ENCODE measurements at places on chromosomes 5 and 9. TPM values are rescaled to one million over a fixed set of nuclear protein-coding genes. Genes with fewer than 3 reads are reported as not detected.

DNA sequence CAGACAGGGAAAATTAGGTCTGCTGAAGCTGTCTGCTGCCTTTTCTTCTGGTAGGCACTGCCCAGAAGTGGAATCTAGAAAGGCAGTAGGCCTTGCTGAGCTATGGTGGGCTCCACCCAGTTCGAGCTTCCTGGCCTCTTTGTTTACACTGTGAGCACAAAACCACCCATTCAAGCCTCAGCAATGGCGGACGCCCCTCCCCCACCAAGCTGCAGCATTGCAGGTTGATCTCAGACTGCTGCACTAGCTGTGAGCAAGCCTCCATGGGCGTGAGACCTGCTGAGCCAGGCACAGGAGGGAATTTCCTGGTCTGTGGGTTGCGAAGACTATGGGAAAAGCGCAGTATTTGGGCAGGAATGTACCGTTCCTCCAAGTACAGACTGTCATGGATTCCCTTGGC is 18.5 kb downstream of the AGTPBP1 start:
- DNase-seq = no peak

DNA sequence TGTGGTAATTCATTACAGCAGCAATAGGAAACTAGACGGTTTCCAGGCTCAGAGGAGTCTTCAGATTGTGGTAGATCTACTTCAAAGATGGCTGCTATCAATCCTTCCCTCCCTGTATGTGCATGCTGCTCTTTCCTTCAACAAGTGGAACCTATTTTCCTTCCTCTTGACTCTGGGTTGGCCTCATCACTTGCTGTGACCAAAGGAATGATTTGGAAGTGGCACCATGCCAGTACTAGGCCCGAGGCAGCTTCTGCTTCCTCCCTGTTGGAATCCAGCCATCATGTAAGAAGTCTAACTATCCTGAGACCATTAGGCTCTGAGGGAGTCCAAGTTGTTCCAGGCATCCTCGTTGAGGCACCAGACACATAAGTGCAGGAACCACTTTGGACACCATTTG is 46.5 kb upstream of the MCTP1 start:
- DNase-seq = no peak

DNA sequence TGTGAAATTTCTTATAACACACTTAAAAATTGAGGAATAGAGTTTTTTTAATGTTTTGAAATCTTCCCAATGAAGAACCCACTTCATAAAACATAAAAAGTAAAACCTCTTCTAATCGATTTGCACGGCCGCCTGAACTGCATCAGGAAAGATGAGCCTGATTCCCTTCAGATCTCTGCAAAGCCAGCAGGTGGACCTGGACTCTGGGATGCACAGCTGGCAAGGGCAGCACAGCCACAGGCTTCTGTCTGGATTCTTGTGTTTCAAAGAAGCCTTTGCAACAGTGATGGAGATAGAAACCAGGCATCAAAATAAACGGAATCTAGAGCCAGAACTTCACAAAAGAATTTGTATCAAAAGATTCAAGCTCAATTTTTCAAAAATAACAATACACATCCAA is 36.0 kb upstream of the SPATA31C2 start:
- no peak for DNase-seq

DNA sequence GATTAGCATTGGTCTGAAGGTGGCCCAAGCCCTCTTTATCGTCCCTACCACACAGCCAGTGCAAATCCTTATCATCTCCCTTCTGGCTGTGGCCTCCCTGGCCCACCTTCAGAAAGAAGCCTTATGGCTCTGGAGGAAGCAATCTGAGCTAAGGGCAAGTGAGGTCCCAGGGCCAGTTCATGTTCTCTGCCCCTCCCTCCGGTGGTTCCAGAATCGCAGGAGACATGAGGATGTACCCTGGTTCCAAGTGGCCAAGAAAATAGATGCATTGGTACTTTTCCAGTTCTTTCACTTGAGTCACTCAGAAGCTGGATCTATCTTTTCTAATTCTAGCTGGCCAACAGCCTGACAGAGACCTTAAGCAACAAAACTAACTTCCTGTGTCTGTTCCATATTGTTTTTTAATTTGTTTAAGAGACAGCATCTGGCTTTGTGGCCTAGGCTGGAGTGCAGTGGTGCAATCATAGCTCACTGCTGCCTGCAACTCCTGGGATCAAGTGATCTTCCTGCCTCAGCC is 60.7 kb downstream of the LHFPL2 start:
- DNase-seq = no peak

- DNase-seq = no peak
These were observed 75.4 kb downstream of the BNC2 start for GRCh38 chr9:16794871-16795639.

DNA sequence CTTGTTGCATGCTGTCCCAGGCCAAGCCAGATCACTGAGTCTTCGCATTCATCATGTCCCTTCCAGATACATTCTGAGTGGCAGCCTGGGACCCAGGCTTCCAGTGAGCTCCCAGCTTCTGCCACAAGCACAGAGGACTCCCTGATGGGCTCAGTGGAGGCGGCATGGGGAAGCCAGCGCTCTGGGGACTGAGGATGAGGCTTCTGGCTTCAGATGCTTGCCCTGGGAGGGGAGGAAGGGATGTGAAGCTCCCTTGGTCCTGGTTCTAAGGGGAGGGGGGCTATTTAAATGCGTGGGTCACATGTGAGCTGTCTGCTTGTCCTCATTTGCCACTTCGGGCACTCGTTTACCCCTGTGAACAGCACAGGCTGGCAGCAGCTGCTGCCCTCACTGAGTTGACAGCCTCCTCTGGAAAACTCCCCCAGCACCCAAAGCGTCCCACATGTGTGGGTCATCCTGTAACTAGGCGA is 174.0 kb downstream of the NR3C1 start:
- DNase-seq = no peak

DNA sequence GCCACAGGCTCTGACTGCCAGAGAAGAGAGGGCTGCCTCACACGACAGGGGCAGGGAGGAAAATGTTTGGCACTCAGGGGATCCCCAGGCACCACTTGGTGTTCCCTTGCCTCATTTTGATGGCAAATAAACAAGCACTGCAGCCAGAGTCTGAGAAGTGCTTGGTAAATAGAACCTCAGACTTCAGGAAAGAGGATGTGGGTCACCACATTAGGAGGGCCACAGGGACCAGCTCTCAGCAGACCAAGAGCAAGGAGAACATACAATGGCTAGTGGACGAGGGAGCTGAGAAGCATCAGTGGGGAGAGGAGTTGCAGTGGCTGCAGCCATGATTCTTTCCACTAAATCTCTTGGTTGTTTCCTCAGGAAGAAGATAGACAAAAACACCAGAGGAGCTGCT is 413.9 kb downstream of the GADD45G start:
- DNase-seq = no peak

- no peak for DNase-seq
These were observed 1094.9 kb downstream of the MAT2B start for GRCh38 chr5:164600274-164600673.

GRCh38 chr5:151740336-151740942 is 18.0 kb downstream of the ATOX1 start:
- DNase-seq = peak; percentile 75

GRCh38 chr5:87002485-87002884 is 265.2 kb upstream of the RASA1 start:
- no peak for DNase-seq

- no peak for DNase-seq
These were observed 135.2 kb downstream of the COL23A1 start for GRCh38 chr5:178454821-178455479.

DNA sequence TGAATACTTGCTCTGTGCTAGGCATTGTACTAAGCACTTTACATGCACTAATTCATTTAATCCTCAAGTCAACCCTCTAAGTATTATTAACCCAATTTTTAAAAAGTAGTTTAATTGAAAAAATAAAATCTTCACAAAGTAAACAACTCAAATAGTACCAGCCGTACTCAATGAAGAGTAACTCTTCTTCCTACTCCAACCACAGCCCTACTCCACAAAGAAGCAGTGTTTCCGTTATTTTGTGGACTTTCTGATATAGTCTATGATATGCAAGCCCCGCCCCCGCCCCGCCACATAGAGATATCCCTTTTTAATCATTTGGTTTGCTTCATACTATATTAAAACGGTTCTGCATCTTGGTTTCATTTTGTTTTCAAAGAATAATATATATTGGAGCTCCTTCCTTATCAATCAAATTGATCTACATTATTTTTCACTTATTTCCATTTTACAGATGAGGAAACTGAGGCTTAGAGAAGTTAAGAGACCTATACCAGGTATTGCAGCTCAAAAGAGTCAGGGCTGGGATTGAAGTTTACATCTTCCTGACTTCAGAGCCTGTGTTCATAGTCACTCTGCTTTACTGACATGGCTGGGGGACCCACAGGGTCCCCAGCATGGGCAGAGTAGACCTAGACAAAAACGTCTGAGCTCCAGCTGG is 78.6 kb downstream of the PCDH1 start:
- DNase-seq = no peak

DNA sequence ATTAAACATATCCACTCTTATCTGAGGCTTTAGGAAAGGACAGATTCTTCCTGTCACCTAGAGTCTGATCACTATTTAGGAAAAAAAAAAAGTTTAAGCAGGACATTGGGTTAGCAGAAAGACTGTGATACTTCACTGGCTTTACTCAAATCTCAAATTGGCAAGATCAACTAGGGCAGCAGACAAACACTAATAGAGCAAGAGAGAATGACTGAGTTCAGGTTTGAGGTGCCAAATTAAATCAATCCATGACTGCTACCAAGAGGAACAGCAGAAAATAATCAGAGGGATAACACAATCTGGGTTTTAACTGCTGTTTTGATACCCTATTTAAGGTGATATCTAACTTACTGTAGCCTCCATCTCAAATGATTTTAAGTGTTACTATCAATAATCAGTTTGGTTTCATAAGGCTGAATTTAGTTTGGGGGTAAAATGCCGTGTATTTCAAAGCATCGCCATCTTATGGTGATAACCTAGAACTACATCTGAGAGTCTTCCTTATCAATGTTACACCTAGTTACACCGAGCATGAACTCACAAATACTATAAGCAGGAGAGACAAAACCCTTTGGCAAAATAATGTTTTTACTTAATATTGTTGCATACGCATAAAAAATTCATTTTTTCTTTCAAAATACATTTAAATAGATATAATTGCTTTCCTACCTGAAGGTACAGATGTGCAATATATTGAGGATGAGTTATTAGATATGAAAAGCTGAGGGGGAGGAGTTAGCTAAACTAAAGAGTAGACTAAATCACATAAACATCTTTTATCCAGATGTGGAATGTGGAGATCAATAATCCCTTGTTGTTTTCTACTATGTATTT is 286.4 kb upstream of the CDH12 start:
- DNase-seq = no peak

- DNase-seq = no peak
These were observed 470 bp upstream of the SLC22A5 start for GRCh38 chr5:132369007-132369473.

DNA sequence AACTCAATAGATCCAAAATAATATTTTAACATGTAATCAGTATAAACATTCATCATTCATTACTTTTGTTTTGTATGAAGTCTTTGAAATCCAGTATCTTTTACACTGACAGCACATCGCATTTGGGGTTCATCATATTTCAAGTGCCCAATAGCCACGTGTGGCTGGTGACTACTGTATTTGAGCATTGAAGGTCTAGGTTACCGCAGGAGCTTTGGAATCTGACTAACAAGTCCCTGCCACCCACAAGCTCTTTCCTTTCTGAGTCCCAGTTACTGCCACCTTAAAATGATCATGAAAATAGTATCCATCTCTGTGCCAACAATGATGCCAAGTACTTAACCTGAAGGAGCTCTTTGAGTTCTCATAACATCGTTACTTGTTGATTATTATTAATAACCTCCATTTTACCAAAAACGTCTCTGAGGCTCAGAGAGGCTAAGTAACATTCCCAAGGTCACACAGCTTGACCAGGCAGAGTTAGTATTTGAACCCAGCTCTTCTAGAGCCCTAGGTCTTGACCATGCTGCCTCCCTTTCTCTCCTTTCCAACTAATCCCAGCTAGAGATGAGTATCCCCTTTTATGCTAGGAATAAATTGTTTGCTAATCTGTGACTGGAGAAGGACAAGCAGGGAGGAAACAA is 24.2 kb downstream of the ARHGEF37 start:
- no peak for DNase-seq

- DNase-seq = no peak
These were observed 22.1 kb upstream of the KIF2A start for GRCh38 chr5:62283861-62284260.

GRCh38 chr5:41097642-41098041 is 26.5 kb upstream of the MROH2B start:
- no peak for DNase-seq

GRCh38 chr9:76704593-76705204 is 59.5 kb upstream of the PCA3 start:
- DNase-seq = peak; percentile 64

DNA sequence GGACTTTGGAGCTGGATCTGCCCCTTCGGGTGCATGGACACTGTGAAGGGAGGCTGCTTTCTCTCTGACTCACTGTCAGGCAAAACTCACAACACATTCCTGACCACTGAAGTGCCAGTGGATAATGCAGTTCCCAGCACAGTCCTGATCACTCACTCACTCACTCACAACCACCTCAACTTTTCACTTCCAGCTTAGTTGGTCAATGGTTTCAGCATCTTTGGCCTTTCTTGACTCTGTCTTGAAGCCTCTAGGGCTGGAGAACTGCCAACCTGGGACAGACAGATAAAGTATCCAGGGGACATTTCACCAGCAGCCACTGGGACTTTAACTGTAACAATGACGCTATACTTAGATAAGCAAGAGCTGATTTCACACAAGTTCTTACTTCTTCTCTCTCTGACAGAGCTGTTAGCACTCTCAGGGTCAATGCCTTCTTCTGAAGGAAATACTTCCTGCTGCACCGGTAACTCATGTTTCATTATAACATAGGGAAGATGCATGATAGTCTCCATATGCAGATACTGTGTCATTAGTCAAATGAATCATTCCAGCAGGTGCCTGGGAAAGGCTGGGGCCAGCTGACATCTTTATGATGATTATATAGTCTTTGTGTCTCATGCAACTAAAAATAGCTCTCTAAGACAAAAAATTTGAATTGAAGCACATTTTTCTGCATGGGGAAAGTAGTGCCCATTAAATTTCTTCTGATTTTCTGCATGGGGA is 499.0 kb downstream of the SEMA5A start:
- DNase-seq = no peak

The ENG gene
- polyA plus RNA-seq = 196 TPM

The PALM2AKAP2 gene
- 1.3 TPM for polyA plus RNA-seq

The PCDHGA4 gene
- 2.2 TPM for polyA plus RNA-seq

The GRIN3A gene
- polyA plus RNA-seq = 0.09 TPM

The MAMDC2 gene
- 76.4 TPM for polyA plus RNA-seq

The GPX8 gene
- polyA plus RNA-seq = 20.5 TPM

The PLK2 gene
- 27.6 TPM for polyA plus RNA-seq

The TEX48 gene
- not detected for polyA plus RNA-seq

The FOXD4L3 gene
- polyA plus RNA-seq = not detected

The RECK gene
- polyA plus RNA-seq = 17.1 TPM

The ARHGEF39 gene
- polyA plus RNA-seq = 1.1 TPM

The TNC gene
- polyA plus RNA-seq = 43.5 TPM

The TUSC1 gene
- polyA plus RNA-seq = 24.6 TPM

Data from urinary bladder (tissue), 4 donors.